Tongue (tissue), 3 donors: ENCODE measurements at places on chromosomes 16 and 17. TPM values are rescaled to one million over a fixed set of nuclear protein-coding genes. Genes with fewer than 3 reads are reported as not detected.

DNA sequence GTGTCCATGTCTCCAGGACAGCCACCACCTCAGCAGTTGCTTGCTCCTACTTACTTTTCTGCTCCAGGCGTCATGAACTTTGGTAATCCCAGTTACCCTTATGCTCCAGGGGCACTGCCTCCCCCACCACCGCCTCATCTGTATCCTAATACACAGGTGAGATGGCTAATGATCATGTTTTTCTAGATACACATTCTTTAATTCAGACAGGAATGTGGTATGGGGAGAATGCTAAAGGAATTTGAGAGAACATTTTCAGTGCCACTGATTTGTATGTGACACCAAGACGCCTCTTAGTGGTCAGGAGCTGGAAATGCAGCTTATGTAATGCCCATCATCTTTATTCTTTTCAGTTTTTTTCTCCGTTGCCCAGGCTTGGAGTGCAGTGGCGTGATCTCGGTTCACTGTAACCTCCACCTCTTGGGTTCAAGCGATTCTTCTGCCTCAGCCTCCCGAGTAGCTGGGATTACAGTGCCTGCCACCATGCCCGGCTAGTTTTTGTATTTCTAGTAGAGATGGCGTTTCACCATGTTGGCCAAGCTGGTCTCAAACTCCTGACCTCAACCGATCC, 8.9 kb upstream of the RAPGEFL1 start:
- DNase-seq = peak; percentile 74

The TP53TG3F gene
- total RNA-seq = not detected

GRCh38 chr17:31008374-31009041, 37.7 kb downstream of the RNF135 start:
- peak; percentile 67 for DNase-seq

The CES5A gene
- not detected for total RNA-seq

The ACE gene
- total RNA-seq = 9.6 TPM

The MAP1LC3B gene
- 35.9 TPM for total RNA-seq

GRCh38 chr17:50314456-50315011, 31.4 kb upstream of the XYLT2 start:
- DNase-seq = no peak

DNA sequence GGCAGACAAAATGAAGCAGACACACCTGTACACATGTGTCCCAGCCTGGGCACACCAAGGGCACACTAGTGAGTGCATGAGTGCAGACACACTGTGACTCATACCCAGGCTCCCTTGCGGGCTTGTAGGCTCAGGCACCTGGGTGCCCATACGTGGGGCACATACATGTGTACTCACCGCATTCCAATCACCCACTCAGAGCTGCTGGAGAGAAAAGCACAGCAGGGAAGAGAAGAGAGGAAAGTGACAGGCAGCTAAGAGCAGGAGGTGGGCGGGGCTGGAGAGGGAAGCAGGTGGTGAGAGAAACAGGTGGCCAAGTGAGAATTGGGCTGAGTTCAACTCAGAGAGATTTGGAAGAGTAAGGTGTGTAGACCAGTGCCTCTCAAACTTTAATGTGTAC, 54.0 kb downstream of the TMEM132E start:
- no peak for DNase-seq

The ATP6V0C gene
- total RNA-seq = 22.9 TPM

The CARD14 gene
- total RNA-seq = 14.9 TPM

GRCh38 chr17:35666070-35666469, 65.4 kb upstream of the RASL10B start:
- no peak for DNase-seq

- no peak for DNase-seq
Observed at GRCh38 chr17:8740486-8740885, 4.2 kb downstream of the CCDC42 start.

- DNase-seq = peak; percentile 33
Observed at GRCh38 chr17:76405967-76406647, 21.7 kb downstream of the SPHK1 start.

The EFNB3 gene
- 2.3 TPM for total RNA-seq

The CCL4L2 gene
- total RNA-seq = 3.7 TPM

The RAB34 gene
- total RNA-seq = 78.9 TPM

The PYY gene
- total RNA-seq = not detected

The CA4 gene
- total RNA-seq = 5.2 TPM

DNA sequence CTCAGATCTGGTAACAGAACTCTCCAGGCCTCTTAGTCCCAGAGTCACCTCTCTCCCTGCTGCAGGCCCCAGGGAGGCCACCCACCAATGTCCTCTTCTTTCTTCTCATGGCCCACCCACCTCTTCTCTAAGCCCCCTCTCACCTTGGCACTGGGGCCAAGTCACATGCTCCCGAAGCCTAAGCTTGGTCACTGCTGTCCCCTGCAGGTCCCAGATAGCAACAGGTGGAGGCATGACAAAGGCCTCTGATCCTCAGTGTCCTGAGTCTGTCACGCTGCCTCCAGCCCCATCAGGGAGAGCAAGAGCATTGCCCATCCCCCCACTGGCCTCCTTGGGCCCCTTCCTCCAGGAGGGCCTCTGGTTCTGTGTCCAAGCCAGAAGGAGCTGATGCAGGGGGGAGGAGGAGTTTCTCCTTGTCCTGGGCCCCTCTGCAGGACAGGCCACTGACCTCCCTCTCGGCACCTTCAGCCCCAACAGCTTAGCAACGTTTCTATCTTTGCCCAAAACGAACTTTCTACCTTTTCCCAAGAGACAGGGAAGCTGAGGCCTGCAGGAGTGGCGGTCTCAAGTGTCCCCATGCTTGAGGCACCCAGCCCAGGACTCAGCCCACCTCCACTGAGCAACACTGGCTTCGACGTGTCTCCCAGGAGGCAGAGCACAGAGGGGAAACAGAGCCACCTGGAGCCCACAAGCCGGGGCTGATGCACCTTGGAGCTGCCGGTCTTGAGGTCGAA, 8.6 kb downstream of the P2RX1 start:
- DNase-seq = no peak

GRCh38 chr16:5709889-5710288, 612.3 kb upstream of the EEF2KMT start:
- DNase-seq = peak; percentile 54

- DNase-seq = no peak
Observed at GRCh38 chr17:32870969-32871368, 6.0 kb downstream of the MYO1D start.

GRCh38 chr16:63703612-63704011, 1418.3 kb downstream of the CDH11 start:
- no peak for DNase-seq

- no peak for DNase-seq
Observed at GRCh38 chr16:72568502-72568901, 396.5 kb upstream of the PMFBP1 start.

- no peak for DNase-seq
Observed at GRCh38 chr17:20094777-20095176, 85.6 kb downstream of the SPECC1 start.

DNA sequence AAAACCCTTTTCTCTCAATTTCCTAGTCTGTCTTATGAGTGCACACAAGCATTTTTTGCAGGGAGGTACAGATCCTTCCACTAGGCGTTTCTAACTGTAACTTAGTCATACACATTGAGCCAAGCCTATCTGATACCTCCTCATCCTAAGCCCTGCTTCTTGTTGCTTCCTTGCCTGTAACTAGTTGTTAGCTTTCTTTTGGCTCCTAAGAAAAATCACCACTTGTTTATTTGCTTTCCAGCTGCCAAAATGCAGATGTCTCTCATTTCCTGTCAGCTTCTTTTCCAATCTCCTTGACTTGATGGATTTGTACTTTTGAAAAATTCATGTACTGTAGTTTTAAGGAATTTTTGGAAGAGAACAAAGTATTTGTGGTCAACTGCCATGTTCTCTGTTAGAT, 73.7 kb downstream of the TNRC6C start:
- no peak for DNase-seq

DNA sequence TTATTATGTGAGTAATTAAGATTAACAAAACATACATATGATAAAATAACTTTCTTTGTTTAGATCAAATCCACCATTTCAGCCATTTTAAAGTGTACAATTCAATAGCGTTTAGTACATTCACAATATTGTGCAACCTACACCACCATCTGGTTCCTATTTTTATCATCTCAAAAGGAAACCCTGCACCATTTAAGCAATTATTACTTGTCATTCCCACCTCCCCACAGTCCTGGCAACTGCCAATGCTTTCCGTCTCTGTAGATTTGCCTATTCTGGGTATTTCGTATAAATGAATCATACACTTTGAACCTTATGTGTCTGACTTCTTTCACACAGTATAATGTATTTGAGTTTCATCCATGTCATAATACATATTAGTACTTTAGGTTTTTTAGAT, 162.5 kb upstream of the CNTNAP4 start:
- no peak for DNase-seq

GRCh38 chr17:4004517-4005295, 40.5 kb upstream of the ATP2A3 start:
- peak; percentile 78 for DNase-seq

DNA sequence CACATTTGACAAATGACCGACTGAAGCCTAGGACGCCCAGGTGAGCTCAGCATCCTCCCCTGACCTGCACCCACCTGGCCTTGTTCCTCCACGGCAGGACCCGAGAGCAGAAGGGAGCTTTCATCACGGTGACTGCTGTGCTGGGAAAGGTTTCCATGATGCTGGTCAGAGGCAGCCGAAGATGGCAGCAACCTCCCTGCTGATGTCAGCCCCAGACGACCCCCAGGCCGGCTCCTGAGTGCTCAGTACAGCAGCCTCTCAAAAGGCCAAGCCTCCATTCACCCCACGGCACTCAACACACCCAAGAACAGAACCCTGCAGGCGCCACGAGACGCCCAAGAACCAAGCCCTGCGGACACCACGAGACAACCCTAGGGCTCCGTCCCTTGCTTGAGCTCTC, 119.8 kb downstream of the ANKRD11 start:
- no peak for DNase-seq

The PPL gene
- 105 TPM for total RNA-seq

GRCh38 chr16:18933501-18933900, 7.3 kb upstream of the SMG1 start:
- DNase-seq = no peak

DNA sequence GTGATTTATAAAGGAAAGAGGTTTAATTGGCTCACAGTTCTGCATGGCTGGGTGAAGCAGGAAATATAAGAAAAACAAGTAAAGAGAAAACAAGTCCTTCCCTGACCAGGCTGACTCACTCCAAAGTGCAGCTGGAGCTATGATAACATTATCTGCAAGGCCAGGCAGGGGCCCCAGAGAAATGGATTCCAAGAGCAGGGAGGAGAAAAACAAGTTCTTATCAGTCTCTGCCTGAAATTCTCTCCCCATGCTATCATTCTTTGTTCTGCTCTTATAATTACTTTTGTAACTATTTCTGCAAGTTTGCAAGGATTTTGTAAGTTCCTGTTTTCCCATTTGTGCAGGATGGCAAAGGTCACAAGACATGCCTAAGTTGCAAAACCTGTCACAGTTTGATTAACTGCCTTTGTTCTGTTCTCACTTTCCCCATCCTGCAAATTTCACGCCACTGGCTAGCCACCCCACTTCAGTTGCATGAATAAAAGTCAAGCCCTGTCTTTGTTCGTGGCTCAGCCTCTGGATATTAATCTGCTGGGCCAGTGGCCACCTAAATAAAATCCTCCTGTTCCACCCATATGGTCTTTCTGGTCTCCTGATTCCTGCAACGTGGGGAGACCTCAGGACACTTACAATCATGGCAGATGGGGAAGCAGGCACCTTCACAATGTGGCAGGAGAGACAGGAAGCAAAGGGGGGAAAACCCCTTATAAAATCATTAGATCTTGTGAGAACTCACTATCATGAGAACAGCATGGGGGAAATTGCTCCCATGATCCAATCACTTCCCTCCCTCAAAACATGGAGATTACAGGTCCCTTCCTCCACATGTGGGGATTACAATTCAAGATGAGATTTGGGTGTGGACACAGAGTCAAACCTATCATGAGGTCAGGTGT, 13.1 kb downstream of the ABCA9 start:
- no peak for DNase-seq

The PTX4 gene
- 1.5 TPM for total RNA-seq

The NPIPB13 gene
- 2.4 TPM for total RNA-seq
